Stimulated activated CD8-positive, alpha-beta memory T cell treated with anti-CD3 and anti-CD28 coated beads, Interleukin-7, amount 100 ng/mL, for 1 hour (primary cell): ENCODE measurements at places on chromosomes 2 and 18.
A peak's percentile ranks its signal among the peaks of the same experiment; 100 is the strongest.

DNA sequence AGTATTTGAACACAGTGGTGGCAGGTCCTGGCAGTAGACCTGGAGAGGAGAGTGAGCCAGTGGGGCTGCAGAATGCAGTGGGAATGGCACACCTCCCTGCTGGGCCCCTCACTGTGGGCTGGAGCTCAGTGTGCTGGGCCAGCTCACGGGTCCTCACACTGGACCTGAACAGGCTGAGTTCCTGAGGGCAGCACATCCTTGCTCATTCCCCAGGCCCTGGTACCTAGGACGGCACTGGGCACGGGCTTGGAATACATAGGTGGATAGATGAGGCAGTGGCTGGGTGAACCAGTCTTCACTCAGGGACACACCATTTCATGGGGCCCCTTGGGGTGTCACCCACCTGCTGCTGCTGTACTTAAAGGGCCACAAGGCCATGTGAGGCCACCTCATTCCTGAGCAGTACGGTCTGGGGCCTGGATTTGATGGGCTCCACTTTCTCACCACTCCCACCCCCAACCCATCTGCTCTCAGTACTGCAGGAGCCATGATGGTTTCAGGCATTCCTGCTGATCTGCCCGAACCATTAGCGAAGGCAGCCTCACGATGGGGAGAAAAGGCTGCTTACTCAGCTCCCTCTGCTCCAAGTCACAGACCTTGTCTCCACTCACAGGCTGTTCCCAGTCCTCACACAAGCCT, 4.2 kb downstream of the TMEM177 start:
- DNase-seq = no peak

DNA sequence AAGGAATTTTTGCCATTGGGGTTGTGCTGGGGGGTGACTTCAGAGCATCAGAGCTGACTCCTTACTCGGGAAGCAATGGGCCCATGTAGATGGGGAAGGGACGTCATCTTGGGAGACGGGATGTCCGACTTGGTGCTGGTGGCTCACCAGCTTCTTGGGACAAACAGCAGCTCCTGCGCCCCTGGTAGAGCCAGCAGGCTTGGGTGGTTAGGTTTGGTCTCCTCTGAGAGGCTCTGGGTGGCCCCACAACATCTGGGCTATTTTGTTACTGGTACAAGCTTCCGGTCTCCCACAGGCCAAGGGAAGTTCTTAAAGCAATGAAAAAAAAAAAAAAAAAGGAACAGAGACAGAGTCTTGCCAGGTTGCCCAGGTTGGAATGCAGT, 1.8 kb downstream of the NGEF start:
- DNase-seq = no peak

GRCh38 chr2:195360242-195360641, 296.8 kb upstream of the SLC39A10 start:
- DNase-seq = no peak

GRCh38 chr18:10804126-10804525, 278.3 kb downstream of the NAPG start:
- no peak for DNase-seq

GRCh38 chr2:127092306-127092705, 14.6 kb downstream of the BIN1 start:
- no peak for DNase-seq

DNA sequence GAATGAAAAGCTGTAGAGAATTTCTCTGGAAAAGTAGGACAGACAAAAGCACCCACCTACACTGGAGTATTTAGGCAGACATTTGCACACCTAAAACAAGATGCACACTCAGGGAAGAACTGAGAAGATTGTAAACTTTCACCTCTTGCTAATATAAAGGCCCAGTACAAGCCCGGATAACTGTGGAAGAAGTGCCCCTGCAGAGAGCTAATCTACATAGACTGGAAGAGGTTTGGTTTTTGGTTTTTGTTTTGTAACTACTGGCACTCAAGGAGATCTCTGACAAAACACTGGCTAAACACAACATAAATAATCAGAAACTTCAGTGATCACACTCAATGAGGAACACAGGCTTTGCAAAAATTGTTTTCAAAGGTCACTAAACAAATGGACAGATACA, 782.2 kb upstream of the SLC8A1 start:
- no peak for DNase-seq

DNA sequence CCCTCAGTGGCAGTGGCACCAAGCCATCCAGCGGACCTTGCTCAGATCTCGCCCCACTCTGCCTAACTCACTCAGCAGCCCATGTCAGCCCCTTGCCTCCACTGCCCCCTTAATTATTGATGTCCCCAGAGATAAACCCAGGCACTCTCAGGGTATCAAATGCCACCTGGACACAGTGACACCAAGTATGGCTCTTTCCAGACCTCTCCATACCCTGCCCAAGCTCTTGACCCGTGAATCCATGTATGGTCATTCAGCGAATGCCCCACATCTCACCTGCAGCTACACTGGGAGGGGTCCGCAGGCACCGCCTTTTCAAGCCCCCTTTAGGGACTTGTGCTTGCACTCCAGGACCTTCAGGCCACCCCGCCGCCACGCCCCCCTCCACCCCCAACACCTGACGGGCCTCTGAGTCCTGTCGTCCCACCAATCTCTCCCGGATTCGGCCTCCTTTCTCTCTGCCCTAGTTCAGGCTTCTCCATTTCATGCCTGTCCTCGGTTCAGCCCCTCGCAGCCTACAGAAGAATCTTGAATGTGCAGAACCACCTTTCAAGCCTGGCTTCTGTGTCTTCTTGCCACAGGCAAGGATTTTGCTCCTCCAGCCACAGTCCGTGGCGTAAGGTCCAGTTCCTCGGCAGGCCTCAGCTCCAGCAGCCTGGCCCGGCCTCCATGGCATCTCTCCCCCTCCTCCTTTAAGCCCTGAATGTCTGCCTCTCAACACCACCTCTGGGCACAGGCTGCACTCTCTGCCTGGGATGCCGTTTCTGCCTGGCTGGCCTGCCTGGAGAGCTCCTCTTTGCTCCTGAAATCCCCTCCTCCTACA, 54.1 kb upstream of the ODC1 start:
- DNase-seq = no peak

DNA sequence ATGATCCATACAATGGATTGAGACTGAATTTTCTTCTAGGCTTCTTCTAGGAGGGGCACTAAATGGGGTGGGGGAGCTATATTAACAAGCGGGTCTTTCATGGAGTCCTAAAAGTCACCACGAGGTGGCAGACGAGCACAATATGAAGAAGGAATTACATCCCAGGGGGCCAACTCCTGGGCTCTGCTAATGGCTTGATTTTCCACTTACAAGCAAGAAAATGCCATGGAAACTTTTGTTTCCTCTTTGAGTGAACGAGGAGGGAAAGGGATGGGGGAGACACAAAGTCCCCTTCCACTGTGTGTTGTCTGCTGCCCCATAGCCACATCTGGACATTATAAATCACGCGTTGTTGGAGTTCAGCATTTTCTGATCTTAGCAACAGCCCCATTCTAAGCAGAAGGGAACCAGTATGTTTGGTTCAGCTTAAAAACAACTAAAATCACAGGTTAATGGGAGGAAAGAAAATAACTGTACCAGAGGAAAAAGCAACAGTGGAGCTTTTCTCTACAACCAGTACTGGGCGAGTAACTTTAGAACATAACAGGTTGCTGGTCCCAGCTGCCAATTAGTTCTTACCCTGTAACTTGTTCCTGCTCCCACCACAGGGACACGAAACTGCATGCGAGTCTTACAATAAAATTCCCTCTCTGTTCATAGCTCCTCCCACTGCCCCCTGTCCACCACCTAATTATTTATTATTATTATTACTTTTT, 285.0 kb upstream of the PARD3B start:
- no peak for DNase-seq

GRCh38 chr2:42045352-42045751, 2.5 kb upstream of the PKDCC start:
- DNase-seq = no peak

GRCh38 chr18:58452454-58453166, 176.3 kb downstream of the ALPK2 start:
- no peak for DNase-seq

DNA sequence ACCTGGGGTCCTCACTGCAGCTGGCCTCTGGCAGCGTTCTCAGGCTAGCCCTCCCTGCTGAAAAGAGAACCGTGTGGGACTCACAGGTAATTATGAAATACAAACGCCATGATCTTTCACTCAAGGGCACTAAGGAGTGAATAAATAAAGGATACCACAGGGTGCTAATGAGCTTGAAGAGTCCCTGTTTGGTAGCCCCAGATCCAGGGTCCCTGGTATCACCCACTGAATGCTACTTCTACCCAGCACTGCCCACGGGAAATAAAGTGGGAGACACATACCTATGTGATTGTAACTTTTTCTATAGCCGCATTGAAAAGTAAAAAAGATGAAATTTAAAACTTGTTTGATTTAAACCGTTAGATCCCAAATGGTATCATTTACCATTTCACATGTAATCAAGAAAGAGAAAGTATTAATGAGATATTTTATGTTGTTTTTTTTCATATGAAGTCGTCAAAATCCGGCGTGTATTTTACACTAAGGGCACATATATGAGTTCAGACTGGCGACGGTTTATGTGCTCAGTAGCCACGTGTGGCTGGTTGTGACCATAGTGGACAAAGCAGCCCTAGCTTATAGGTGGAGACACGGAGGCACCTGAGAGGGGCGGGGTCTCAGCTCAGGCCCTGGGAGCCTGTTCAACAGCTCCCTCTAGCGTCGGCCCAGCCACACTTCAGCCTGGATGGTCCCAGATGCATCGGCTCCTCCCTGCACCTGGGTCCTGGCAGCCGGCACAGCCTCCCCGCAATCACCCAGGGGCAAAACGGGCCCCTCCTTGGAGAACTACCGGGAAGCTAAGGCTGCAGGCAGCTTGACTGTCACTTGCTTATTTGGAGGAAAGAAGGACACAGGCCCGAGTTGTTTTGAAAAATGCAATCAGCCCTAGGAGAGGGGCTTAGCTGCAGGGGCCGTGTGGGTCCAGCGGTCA, 39.2 kb downstream of the ODC1 start:
- DNase-seq = peak; percentile 65

DNA sequence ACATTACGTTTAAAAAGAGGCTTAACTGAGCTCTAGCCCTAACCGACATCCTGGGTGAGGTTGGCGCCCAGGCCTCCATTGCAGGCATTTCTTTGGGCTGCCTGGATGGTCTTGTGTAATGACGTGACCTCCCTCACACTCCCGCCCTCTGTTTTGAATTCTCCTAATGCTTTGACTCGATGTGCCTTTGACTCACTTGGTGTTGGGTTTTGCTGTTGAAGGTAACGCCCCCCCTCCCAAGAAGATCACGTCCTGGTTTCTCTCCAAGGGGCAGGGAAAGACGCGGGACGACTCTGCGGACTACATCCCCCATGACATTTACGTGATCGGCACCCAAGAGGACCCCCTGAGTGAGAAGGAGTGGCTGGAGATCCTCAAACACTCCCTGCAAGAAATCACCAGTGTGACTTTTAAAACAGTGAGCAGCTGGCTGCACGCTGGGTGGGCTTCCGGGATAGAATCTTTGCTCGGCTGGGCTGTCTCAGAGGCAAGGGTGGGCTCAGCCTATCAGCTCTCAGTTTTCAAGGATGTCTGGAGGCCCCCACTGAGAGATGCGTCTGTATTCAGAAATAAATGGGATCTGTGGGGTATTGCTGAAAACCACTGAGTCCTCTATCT, 87.9 kb upstream of the ATG16L1 start:
- DNase-seq = no peak

- DNase-seq = no peak
Measured at GRCh38 chr18:23512641-23513040, 9.3 kb downstream of the RMC1 start.

GRCh38 chr2:15498554-15498953, 62.6 kb downstream of the NBAS start:
- no peak for DNase-seq

- no peak for DNase-seq
Measured at GRCh38 chr2:221389904-221390303, 182.2 kb downstream of the EPHA4 start.

DNA sequence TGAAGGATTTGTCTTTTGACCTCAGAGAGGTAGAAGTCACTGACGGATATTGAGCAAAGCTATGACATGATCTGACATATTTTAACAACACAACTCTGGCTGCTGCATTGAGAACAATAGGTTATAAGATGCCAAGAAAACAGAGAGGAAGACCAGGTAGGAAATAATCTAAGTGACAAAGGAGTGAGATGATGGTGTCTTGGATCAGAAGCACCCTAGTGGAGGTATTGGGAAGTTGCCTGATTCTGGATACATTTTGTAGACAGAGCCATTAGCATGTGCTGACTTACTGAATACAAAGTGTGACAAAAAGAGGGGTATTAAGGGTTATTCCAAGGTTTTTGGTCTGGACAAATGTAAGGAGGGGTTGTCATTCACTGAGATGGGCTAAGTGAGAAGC, 1438.1 kb downstream of the DPP10 start:
- no peak for DNase-seq

GRCh38 chr2:232854082-232854481, 16.0 kb upstream of the SNORC start:
- DNase-seq = no peak

GRCh38 chr2:1141079-1141478, 190.4 kb downstream of the SNTG2 start:
- DNase-seq = no peak

DNA sequence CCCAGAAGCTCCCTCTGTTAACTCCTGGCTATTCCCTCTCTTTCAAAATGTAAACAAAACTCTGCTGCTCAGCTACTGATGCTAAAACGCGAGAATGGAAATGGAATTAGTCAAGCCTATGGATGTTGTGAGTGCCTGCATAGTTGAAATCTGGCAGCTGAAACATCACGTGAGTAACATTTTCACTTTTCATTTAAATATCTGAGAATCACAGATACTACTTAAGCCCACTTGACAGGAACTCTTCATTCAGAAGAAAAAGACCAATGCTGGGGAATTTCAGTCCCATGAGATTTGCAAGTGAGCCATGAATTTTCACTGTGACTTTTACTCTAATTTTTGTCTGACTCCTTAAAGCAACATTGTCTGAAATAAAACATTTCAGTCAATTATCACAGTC, 215.3 kb upstream of the SESTD1 start:
- DNase-seq = no peak

- no peak for DNase-seq
Measured at GRCh38 chr2:85001595-85001994, 30.6 kb downstream of the KCMF1 start.

GRCh38 chr2:216670266-216671080, 24.9 kb downstream of the IGFBP5 start:
- DNase-seq = no peak

GRCh38 chr2:23482607-23483006, 97.6 kb downstream of the KLHL29 start:
- no peak for DNase-seq

DNA sequence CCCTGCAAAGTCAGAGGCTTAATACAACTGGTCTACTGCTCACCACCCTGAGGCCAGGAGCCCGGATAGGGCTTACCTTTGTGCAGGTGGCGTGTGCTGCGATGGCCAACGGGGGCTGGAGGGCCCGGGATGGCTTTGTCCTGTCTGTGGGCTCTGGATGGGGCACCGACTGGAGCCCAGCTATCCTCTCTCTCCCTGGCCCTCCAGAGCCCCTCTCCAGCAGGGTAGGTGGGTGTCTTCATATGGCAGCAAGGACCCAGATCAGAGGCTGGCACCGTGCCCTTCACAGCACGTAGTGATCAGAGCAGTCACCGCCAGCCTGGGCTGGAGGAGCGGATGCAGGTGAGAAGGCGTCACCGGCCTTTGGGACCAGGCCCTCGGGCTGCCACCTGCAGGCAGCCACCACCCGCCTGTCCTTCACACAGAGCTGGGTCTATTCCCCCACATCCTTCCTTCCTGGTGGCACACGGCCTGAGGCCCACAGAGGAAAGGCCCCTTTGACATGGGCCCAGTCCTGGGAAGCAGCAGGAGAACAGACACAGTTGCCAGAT, 232.1 kb downstream of the EIPR1 start:
- no peak for DNase-seq

GRCh38 chr2:218214116-218214515, 2.9 kb upstream of the ARPC2 start:
- DNase-seq = no peak
